ENCODE measurements at places on chromosomes 2 and 18.

GRCh38 chr2:64179582-64180321 lies 35.5 kb upstream of the PELI1 start:
- no peak for DNase-seq

DNA sequence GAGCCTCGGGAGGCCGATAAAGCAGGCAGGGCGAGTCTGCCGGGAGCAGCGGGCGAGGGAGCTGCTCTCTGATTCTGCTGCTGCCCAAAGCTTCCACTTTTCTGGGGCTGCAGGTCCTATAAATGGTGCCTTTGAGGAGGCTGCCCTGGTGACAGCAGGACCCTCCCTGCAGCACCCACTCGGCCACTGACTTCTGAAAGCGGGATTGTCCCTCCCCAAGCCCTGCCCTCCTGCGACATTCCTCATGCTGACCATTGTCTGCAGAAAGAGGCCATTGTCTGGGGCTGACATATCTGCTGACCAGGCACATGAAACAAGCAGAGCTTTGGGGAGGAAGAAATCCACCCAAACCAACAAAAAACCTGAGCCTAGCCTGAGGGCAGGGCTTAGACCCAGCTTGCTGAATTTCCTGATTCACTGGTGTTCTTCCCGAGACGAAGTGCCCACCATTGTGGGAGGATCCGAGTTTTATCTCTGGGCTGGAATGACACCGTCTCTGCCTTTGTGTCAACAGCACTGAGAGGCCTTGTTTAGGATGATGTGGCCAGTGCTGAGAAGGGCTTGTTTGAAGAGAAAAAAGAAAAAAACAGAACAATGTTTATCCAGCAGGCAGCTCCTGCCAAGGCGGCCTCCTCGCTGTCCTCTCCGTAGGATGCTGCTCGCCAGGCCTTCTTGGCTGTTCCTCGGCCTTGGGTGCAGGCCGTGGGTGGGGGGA lies 129.7 kb downstream of the MYCN start:
- no peak for DNase-seq

DNA sequence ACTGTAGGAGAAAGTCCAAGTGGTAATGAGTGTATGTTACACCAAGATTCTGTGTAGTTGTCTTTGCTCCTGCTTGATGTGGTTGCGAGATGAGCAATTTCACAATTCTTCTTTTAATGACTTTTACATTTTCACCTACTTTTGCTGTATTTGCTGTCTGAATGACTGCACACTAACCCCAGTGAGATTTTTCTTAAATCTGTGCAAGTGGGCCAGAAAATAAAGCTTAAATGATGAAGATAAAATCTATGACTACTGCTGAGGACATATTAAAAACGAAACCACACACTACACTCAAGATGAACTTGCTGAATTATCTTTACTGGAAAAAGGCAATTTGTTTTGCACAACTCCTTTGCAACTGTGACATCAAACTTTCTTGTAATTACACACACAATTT lies 4.1 kb downstream of the LDAH start:
- DNase-seq = no peak

DNA sequence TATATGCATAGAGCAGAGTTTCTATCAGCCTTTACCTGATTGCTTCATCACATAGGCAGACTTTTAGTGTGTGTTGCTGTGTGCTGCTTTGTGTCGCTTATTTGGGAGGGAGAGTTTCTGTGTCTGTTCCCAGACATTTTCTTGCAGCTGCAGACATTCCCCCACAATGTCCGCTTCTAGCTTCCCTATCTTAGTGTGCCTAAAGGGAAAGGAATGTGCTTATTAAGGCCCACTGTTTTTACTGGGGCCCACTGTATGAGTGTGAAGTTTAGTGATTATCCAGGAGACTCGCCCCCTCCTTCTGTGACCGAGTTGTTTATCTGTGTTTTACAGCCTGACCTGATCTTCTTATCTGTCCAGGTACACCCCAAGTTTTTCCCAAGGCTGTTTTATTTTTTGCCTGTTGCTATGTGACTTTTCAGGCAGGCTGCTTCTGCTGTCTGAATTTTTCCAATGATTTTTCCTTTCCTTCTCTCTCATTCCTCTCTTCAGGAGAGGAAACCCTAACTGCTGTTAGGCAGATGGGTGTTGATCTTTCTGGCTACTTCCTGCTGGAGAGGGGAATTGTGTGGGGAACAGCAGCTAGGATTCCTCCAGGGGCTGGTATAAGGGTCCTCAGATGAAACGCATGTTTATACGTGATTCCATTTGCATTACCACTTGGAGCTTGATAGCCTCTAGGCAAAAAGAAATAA lies 47.6 kb downstream of the STK17B start:
- DNase-seq = no peak

GRCh38 chr2:237904831-237905599 lies 45.6 kb downstream of the RAMP1 start:
- DNase-seq = no peak

- no peak for DNase-seq
Measured at GRCh38 chr2:130720036-130720435, 8.8 kb upstream of the GPR148 start.

DNA sequence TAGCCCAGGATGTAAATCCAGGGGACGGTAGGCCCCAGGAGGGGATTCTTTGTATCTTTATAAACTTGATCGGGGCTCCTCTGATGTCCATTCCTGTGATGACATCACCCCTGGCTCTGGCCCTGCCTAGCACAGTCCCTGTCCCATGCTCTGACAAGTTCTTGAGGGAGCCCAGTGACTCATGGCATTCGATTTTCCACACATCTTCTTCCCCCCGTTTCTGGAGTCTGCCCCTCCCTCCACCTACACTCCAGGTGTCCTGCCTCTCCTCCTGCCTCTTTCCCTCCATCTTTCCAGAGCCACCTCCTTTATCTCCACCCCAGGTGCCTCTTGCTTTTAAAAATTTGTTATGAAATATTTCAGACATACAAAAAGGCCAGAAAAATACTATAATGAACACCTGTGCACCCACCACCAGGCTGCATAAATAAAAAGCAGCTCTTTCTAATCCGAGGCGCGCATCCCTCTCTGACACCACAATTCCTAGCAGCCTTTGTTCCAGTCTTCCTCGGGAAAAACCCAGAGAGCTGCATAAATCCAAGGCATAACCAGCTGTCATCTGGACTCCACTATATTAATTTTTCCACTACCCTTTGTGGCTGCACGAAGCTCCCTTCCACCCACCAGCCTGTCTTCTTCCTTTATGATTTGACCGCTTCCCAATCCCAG lies 207.7 kb downstream of the ZBTB7C start:
- DNase-seq = no peak

DNA sequence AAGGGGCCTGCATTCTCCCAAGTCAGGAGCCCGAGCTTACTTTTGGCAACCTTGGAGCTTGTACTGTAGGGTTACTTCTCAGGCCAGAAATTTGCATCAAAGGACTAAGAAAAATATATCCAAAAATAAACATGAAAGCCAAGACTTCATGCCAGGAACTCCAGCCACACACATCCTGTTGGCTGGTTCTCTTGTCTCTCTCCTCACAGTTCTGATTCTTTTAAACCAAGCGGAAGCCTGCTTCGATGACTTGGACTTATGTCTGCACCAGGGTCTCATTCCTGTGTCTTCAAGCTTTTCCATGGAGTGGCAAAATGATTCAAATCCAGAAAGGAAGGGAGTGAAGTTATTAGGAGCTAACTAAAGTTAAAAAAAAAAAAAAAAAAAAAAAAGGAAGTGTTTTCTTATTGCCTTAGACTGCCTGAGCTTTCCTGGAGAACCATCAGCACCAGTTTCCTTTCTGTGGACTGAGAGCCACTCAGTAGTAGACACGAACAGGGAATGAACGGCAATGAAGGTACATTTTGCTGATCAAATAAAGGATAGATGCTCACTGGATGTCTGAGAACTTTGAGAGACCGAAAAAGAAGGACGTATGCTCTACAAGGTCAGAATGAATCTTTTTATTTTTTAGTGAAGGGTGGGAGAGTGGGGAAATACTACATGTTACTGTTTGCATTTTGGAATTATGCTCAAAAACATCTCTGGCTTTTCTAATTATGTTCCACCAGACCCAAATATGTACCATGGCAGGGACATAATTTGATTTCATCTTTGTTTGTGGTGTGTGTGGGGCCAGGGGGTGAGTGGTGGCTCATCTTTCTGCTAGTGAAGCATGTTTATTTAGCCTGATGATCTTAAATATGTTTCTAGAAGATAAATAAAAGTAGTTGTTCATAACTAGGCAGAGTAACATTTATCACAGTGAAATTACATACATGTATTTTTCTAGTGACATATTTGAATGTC lies 86.0 kb downstream of the RAPGEF4 start:
- no peak for DNase-seq

DNA sequence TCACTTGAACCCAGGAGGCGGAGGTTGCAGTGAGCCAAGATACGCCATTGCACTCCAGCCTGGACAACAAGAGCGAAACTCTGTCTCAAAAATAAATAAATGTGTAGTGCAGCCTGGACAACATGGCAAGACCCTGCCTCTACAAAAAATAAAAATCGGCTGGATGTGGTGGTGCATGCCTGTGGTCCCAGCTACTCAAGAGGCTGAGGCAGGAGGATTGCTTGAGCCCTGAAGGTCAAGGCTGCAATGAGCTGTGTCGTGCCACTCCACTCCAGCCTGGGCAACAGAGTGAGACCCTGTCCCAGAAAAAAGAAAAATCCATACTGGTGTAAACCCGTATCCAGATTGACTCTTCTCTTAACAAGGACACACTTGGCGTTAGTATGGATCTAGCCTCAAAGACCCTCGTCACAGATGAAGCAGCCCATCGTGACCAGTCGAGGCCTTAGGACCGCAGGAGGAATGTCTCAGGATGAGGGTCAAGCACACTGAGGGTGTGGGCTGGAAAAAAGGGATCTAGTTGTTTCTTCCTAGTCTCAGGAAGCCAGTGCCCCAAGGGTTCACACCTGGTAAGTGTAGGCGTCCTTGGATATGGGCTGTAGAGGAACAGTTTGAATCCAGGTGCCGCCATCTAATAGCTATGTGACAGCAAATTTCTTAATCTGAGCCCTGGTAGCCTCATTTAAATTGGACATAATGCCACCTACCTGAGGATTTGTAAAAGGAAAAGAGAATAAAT lies 4.0 kb upstream of the GPBAR1 start:
- DNase-seq = no peak
